ENCODE measurements at places on chromosomes 4 and X.

DNA sequence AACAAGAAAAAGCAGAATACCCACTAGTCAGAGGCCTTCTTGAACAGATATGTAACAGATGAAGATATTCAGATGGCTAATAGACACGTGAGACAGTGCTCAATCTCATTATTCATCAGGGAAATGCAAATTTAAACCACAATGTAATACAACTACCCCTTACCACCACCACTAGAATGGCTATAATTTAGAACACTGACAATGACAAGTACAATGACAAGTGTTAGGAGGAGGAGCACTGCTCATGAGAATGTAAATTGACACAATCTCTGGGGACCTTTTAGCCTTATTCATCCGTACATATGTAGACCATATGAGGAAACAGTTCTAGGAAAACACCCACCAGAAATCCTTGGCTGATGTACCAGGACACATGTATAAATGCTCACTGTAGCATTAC lies 13.1 kb downstream of the ZNF81 start:
- no peaks in the 10 kb centered on the region for H3K4me1 ChIP-seq
- H3K27ac ChIP-seq = no peak overlapping the region
- no peak for DNase-seq
- no peaks in the 10 kb centered on the region for H3K36me3 ChIP-seq

DNA sequence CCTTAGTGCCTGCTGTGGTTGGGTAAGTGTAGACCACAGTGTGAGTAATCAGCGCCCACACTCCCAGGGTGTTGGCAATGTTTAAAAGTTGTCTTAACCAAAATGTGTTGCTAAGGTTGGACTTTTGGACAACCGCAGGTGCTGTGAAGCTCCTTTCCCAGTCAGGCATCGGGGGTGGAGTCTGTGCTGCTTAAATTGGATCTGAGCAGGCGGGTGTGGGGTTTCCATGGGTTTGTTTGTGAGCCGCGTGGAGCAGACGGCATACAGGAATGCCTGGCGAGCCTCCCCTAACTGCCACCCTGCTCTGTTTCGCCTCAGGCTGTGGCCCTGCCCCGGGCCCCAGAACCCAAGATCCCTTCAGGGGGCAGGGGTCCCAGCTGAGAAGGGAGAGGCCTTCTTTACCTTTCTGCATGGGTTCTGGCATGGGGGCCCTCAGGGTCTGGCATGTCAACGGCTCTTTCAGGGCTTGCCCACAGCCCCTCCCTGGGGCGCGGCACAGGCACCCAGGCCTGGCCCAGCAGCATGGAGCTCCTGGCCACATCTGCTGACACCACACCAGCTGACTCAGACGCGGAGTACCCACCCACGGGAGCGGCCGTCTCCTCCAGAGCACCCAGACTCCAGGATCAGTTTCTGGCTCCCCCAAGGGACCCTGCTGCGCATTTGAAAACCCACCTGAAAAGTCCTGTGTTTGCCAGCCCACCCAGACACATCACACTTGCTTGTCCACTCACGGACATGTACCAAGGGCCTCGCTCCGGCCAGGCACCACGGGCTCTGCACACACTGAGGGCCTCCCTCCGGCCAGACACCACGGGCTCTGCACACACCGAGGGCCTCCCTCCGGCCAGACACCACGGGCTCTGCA lies 5.1 kb upstream of the SPON2 start:
- H3K27me3 ChIP-seq = no peaks in the 10 kb centered on the region
- no peaks in the 10 kb centered on the region for H3K4me1 ChIP-seq
- no peak overlapping the region for H3K4me3 ChIP-seq
- H3K36me3 ChIP-seq = no peaks in the 10 kb centered on the region
- no peak overlapping the region for H3K27ac ChIP-seq

GRCh38 chr4:113043591-113043990 lies 5.9 kb upstream of the ANK2 start:
- peaks cover 6% of the 10 kb centered on the region for H3K4me1 ChIP-seq
- H3K4me3 ChIP-seq = no peak overlapping the region
- no peaks in the 10 kb centered on the region for H3K27me3 ChIP-seq
- no peak overlapping the region for H3K27ac ChIP-seq
- DNase-seq = no peak

DNA sequence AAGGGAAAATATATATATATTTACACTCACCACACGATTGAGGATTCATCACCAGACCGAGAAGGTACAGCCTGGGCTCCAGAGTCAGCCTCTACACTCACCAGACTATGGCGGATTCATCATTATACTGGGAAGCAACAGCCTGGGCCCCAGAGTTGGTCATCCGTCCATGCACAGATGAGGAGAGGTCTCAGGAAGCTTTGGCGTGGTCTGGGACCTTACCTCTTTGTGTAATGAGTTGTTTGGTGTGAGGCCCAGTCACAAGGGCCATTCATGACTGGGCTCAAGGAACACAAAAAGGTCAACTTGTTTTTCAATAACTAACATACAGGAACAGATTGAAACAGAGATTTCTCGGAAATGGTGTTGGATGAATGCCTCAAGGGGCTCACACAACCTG lies 926.1 kb downstream of the FAM133A start:
- no peak overlapping the region for H3K27ac ChIP-seq
- no peaks in the 10 kb centered on the region for H3K36me3 ChIP-seq
- H3K4me3 ChIP-seq = no peak overlapping the region

GRCh38 chrX:128165884-128166408 lies 113.7 kb upstream of the ACTRT1 start:
- H3K4me3 ChIP-seq = no peak overlapping the region
- H3K36me3 ChIP-seq = no peaks in the 10 kb centered on the region
- H3K27me3 ChIP-seq = no peaks in the 10 kb centered on the region
- no peak for DNase-seq

GRCh38 chrX:130340271-130340670 lies 552 bp downstream of the SLC25A14 start:
- peak overlapping the region; percentile 67 for H3K4me3 ChIP-seq
- peak overlapping the region; percentile 60 for H3K27ac ChIP-seq
- H3K36me3 ChIP-seq = no peaks in the 10 kb centered on the region
- no peaks in the 10 kb centered on the region for H3K27me3 ChIP-seq

GRCh38 chr4:65552057-65552456 lies 118.2 kb downstream of the EPHA5 start:
- no peak overlapping the region for H3K4me3 ChIP-seq
- no peaks in the 10 kb centered on the region for H3K4me1 ChIP-seq
- H3K27ac ChIP-seq = no peak overlapping the region
- no peaks in the 10 kb centered on the region for H3K36me3 ChIP-seq
- no peaks in the 10 kb centered on the region for H3K27me3 ChIP-seq
- no peak for DNase-seq

- H3K36me3 ChIP-seq = peaks cover 5% of the 10 kb centered on the region
- no peaks in the 10 kb centered on the region for H3K27me3 ChIP-seq
- H3K4me3 ChIP-seq = no peak overlapping the region
- DNase-seq = no peak
- H3K4me1 ChIP-seq = peaks cover 1% of the 10 kb centered on the region
These were observed 139.8 kb downstream of the PTTG2 start for GRCh38 chr4:38099908-38100407.

DNA sequence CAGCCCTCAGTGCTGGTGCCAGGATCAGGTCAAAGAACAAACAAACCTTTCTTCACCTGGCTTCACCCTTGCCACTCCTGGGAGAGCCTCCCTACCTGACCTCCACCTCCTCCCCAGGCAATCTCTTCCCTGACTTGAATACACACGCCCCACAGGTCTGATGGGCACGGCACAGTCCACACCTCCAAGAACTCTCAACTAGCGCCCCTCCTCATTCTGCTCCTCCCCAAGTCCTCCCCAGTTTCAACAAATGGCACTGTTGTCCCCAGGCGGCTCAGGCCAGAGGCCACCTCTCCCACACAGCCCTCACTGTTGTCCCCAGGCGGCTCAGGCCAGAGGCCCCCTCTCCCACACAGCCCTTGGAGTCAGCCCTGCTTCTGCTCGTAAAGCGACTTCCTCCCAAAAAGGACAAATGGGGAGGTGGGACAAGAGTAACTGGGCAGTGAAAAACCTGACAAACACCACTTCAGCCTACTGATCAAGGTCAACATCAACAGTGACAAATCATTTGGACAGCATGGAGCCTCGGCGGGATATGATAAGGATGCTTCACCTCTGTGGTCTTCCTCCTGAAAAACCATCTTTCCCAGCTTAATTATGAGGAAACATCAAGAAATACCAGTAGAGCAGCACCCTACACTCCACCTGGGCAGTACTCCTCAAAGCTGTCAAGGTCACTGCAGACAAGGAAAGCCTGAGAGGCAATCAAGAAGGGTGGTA lies 2.9 kb downstream of the LETM1 start:
- H3K4me1 ChIP-seq = peaks cover 21% of the 10 kb centered on the region
- H3K27ac ChIP-seq = no peak overlapping the region
- no peak overlapping the region for H3K4me3 ChIP-seq
- H3K36me3 ChIP-seq = no peaks in the 10 kb centered on the region
- H3K27me3 ChIP-seq = no peaks in the 10 kb centered on the region

All from GM12878 (cell line).